ENCODE measurements at places on chromosomes 3 and 15.

DNA sequence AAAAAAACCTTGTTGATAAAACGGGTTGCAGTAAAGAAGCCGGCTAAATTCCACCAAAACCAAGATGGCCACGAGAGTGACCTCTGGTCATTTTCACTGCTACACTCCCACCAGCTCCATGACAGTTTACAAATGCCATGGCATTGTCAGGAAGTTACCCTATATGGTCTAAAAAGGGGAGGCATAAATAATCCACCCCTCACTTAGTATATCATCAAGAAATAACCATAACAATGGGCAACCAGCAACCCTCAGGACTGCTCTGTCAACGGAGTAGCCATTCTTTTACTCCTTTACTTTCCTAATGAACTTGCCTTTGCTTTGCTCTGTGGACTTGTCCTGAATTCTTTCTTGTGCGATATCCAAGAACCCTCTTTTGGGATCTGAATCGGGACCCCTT lies 14.4 kb upstream of the CDC25A start:
- DNase-seq, result no peak

DNA sequence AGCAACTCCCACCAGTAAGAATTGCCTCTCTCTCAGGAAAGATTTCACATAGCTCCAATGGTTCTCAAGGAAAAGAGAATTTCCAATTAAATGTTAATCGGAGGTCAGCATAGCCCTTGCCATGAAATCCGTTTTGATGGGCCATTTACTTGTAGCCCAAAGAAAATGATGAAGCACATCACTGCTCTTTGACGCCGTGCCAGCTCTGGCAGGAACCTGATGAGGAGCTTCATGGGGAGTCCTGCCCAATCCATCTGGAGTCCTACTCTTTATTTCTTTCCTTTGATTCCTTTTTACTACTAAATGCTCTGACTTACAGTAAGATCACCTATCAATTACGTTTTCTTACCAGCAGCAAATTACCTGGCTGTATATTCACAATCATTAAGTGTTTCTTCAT lies 84.7 kb downstream of the FGF12 start:
- DNase-seq, result no peak

- DNase-seq, result no peak
These were observed 58.6 kb downstream of the FLNB start for GRCh38 chr3:58066842-58067241.

GRCh38 chr3:50015918-50016317 lies 72.8 kb upstream of the RBM5 start:
- DNase-seq, result no peak

DNA sequence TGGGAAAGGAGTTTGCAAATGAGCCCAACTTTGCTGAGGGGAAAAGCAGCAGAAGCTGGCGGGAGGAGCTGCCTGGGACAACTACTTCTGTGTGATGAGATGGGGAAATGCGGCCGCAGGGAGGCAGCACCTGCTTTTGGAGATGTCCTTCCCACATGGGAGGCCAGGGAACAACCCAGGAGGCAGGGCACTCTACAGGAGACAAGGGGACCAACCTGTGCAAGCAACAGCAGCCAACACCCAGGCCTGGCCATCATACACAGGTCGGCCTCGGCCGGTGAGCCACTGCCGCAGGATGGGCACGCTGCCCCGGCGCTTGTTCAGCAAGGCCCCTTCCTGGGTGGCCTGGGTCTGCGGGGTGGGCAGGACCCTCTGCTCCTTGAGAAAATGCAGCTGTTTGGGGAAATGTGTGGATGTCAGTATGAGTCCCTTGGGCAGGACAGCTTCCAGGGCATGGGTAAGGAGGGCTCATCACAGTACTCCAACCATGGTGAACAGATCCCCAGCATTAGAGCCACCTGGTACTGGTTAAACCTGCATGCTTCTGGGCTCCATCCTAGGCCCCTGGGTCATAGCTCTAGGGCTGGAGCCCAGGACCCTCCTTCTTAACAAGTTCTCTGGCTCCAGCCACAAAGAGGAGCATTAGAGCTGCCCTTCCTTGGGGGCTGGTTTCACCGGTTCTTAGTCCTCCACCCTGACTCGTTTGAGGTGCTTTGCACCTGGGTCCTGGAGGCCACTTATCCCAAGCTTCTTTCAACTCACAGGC lies 11.6 kb downstream of the EPB42 start:
- DNase-seq, result no peak

DNA sequence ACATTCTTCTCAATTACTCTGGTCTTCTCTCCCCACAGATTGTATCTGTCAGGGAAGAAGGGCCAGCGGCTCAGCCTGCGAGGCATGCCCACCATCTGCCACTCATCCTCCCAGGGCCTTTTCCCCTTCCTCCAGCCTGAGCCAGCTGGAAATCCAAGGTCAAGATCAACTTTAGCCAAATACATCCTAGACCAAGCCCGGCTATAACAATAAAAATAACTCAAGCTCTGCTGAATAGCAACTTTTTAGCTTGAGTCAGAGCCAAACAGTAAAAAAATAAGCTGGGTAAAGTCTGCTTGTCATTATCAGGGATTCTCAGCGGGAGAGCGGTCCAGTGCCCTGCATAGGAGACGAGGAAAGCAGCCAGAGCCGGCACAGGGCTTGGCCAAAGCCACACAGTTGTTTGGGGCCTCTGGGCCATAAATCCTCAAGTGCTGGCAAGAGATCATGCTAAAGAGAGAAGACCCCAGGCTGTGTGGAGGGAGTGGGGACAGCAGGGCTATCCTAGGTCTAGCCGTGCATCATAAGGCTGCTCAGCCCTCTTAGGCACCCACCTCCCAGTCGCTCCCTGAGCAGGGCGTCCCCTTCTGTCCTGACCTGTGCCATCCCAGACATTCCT lies 76.2 kb upstream of the HERC1 start:
- DNase-seq, result no peak

- no peak for DNase-seq
These were observed 9.0 kb downstream of the KIF9 start for GRCh38 chr3:47273564-47273963.

- no peak for DNase-seq
These were observed 9.9 kb downstream of the TBC1D2B start for GRCh38 chr15:78067328-78068228.

DNA sequence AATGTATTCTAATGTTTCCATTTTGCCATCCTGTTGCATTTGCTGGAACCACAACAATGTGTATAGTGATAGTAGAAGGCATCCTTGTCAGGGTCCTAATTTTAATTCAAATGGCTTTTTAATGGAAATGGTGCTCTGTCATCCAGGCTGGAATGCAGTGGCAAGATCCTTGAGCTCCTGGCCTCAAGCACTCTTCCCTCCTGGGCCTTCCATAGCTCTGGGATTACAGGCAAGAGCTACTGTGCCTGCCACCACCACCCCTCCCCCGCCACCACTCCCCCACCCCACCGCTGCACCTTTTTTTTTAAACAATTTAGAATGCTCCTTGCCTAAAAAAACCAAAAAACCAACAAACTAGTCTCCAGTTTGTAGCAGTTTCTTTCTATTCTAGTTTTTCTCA lies 15.2 kb upstream of the IQCF6 start:
- no peak for DNase-seq

GRCh38 chr3:55512571-55513343 lies 25.7 kb upstream of the WNT5A start:
- DNase-seq, result no peak

DNA sequence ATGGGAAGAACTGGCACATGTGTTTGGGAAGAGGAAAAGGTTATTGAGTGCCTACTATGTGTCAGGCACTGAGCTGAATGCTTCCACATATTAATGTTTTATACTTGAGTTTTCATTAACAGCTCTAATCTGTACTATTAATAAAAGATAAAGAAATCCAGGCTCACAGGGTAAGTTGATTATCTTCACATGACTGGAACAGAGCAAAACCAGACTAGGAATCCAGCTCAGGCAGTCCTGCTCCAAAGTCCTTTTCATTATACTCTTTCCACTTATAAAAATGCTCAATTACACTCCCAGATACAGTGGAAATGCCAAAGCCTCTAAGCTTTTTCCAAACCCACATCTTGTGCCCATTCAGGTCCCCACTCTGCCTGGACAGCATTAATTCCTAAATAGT lies 97.6 kb downstream of the TNIK start:
- DNase-seq, result no peak

DNA sequence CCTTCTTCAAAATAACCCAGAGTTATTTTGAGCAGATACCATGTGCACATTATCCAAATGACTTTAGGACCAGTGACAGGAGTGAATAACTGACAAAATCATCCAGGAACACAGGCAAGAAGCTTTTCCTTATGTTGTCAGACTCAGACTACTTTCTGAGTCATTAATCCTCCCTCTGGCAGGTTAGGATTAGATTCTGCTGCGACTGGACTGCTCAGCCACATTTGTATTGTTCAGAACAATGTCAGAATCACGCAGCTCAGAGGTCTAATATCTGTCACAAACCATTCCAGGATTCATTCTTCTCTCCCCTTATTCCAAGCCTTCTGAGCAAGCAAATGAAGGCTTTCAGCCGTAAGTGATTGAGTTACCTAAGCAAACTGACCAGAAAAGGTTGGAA lies 34.8 kb upstream of the FAM174B start:
- DNase-seq, result no peak

- no peak for DNase-seq
These were observed 65.2 kb downstream of the FNDC3B start for GRCh38 chr3:172104471-172105072.

- no peak for DNase-seq
These were observed 265.5 kb downstream of the ZBBX start for GRCh38 chr3:167114619-167115018.

DNA sequence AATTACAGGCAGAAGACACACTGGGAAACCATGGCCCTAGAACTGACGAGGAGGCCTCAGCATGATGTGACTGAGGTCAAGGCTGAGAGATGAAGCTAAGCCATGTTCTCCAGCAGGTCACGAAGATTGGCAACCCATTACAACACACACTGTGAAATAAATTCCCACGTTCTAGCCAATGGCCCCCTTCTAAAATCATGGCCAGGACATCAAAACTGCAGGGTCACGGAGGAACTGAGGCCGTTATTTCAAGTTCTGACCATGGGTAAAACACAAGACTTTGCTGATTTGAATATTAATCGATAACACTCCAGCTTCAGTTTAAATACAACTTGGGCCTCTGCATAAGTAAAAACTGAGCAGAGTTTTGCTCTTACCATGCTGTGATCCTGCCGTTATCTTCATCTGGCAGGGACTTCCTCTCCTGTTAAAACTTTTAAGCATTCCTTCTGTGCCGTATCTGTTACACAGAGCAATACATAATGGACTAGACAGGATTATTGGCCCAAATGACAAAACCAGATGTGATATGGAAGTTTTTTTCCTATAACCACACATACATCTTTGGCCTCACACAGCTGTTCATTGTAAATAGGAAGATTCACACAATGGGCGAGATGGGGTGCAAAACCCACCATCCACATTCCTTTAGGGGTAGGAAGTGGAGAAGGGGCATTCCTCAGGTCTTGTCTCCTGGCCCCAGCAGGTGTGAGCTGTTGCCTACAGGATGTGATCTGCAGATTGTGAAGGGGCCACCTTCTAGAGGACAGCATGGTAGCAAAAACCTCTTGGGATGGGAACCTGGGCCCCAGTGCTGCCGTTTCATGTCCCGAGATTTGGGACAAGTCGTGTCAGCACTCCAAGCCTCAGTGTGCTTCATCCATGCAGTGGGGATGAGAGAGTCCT lies 207.4 kb downstream of the OPA1 start:
- DNase-seq, result no peak

DNA sequence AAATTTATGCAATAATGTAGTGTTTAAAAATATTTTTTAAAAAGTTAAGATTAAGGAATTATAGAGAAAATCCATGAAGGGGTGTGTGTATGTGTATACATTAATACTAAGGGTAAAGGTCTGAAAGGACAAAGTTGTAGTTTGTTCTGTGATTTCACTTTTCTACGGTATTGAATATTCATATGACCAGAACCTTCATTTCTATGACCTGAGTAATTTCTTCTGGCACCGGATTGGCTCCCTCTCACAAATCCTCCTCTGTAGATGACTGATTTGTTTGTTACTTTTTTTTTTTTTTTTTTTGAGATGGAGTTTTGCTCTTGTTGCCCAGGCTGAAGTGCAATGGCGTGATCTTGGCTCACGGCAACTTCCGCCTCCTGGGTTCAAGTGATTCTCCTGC lies 20.9 kb downstream of the GMPS start:
- DNase-seq, result no peak

DNA sequence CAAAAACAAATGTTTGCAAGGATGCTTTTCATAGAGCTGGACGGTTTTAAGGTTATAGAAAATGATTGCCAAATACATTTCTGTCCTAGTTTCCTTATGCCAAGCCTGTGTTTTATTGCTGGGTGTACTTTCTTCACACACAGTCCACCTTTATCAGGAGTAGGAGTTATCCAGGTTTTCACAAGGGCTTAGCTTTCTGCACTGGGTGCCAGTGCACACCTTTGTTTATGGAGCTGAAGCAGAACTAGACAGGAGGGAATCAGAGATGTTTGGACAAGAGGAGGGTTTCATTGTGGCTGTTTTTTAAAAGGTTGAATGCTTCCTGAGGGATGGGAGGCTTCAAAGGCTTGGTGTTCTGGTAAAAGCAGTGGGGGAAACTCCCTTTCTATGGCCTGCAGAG lies 29.5 kb upstream of the FAM3D start:
- DNase-seq, result no peak

DNA sequence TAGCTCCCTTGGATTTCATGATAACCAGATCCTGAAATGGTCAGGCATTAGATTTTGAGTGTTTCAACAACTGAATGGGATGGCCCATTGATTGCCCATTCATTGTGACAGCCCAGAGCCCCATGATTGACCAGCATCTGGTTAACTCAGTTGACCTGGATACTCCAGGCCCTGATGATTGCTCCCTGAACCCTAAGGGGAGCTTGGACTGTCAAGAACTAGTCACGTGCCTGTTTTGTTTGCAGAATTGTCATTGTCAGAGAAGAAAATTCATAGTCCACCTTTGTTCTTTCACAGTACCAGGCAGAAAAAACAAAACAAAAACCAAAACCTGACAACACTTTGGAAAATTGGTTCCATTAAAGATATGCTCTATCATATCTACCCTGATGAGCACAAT lies 241.3 kb upstream of the ONECUT1 start:
- DNase-seq, result no peak

DNA sequence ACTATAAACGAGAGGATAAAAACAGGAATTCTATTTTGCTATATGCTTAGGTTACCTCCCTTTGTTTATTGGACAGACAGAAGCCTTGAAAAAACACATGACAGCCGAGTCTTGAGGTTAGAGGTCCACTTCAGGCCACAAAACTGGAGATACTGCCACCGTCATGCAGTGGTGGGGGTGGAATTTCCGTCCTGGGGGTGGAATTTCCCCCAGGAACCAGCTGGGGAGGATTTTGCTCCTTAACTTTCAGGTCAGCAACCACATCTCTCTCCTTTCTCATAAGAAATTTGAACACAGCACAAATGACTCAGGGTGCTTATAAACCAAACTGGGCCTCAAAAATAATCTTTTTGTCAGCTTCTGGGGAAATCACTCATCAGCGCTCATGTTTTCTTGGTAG lies 545.8 kb upstream of the ADAMTS9 start:
- DNase-seq, result no peak

Data from stimulated activated CD4-positive, alpha-beta T cell treated with anti-CD3 and anti-CD28 coated beads, Interleukin-12 subunit alpha, Interleukin-12 subunit beta, amount 100 ng/mL, for 24 hours (primary cell).